ENCODE measurements at places on chromosomes 5 and 9.
A peak's percentile ranks its signal among the peaks of the same experiment; 100 is the strongest.

DNA sequence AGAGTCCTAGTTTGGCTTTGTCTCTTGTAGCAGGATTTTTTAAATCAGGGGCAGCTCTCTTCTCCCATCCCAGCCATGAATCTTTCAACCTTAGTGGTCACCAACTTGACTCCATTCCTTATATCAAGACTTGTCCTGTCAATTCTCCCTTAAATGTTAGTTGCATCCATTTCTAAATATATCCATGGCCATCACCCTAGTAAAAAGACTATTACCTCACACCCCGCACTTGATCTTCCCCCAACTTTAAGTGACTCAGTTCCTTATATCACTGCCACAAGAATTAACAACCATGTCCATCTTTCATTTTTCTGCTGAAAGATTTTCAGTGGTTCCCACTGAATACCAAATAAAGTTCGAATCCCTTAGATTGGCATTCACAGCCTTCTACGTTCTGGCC, 67.0 kb downstream of the STX17 start:
- DNase-seq = no peak

DNA sequence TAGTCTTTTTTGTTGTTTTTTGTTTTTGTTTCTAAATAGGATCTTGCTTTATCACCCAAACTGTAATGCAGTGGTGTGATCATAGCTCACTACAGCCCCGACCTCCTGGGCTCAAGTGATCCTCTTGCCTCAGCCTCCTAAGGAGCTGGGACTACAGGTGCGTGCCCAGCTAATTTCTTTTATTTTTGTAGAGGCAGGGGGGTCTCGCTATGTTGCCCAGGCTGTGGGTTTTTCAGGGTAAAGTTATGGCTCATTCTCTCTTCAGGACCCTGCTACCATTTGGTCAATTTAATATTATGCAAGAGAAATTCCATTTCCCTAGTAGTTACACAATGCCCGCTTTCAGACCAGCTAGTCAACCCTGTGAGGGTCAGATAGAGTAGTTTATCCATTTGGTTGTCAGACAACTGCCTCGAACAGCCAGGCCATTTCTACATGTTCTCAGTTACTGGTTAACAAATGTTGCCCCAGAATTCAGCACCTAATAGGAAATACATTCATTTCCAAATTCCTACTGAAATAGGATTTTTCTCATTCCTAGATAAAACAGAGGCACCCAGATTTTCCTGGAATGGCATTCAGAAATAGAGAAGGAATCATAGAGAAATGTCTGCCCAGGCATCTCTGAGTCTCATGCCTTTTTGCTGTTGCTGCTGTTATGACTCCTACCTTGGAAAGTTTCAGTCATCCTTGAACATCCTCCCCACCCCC, 6.4 kb upstream of the GLIS3 start:
- DNase-seq = no peak

- DNase-seq = no peak
These were observed 16.1 kb downstream of the MEGF10 start for GRCh38 chr5:127306647-127307046.

DNA sequence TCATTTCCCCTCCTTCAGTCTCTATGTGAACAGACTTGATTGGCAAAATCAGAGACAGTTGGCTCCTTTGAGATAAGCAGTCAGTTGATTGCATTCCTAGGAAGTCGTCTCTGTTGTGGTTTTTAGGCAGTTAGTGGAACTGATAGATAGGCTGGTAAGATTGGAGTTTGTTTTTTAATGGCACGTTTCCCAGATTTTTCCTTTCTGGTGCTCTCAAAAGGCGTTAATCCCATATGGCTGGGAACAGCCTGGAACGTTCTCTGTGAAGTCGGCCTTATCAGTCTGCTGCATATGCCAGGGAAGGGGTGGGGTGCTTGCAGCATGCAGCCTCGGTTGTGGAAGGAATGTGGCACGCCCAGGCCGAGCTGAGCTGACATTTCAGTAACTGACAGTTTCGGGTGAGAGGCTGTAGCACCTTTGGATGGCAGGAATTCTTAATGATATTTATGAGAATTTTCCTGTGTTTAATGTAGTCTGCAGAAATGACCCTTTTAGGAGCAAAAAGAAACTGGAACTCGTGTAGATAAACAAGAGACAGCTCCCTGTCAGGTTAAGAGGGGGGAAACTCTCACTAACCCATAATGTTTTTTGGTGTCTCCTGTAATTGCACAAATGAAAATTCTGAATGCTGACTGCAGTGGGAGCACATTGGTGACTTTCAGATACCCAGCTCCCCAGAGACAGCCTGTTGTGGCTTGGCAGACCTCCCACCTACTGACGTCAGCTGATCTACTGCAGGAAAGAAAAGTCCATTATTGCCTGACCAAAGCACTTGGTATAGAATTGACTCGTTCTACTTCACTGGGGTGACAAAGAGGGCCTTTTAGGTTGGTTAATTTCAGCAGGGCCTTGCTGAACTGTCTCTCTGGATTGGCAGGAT, 6.3 kb downstream of the SPTAN1 start:
- DNase-seq = peak; percentile 33

DNA sequence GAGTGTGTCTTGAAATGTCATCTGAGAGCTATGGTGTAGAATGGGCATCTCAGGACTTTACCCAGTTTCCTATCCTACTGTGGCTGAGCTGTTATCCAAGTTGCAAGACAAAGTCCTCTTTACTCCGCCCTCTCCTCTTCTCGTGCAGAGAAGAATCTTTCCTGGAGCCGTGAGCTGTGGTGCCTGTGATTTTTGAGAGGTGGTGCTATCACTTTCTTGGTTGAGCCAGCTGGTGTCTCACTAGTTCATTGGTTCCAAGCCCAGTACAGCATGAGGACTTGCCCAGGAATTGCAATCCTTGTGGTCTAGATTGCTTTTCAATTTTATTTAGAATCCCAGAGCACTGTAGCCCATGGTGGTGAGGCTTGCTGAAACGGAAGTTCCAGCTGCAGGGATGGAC, 2300.3 kb downstream of the MAT2B start:
- no peak for DNase-seq

GRCh38 chr9:11506980-11507379, 894.2 kb upstream of the PTPRD start:
- no peak for DNase-seq

DNA sequence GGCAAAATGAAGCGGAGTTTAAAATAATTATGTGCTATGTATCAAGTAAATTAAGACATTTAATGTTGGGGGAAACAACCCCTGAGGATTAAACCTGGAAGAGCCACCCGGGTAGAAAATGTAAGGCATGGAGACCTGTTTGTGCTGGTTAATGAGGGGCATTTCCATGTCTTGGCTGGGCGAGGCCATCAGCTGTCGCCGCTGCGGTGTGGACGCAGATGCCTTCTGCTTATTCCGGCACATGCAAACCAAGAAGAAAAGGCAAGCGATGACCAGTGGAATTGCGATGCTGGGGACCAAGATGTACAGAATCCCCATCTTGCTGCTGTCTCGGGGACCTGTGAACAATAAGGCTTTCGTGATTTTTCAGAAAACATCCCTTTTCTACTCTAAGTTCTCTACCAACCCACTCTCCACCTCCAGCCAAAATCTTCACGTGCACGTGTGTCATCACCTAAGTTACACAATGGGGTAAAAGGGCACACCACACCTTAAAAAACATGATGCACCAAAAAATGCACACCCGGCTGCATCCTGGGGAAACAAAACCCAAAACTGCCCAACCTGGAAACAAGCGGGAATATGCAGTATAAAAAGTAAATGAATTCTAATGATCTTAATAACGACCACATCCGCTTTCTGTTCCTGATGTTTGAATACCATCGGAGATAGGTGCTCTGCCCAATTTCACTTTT, 223.5 kb downstream of the ROR2 start:
- no peak for DNase-seq

DNA sequence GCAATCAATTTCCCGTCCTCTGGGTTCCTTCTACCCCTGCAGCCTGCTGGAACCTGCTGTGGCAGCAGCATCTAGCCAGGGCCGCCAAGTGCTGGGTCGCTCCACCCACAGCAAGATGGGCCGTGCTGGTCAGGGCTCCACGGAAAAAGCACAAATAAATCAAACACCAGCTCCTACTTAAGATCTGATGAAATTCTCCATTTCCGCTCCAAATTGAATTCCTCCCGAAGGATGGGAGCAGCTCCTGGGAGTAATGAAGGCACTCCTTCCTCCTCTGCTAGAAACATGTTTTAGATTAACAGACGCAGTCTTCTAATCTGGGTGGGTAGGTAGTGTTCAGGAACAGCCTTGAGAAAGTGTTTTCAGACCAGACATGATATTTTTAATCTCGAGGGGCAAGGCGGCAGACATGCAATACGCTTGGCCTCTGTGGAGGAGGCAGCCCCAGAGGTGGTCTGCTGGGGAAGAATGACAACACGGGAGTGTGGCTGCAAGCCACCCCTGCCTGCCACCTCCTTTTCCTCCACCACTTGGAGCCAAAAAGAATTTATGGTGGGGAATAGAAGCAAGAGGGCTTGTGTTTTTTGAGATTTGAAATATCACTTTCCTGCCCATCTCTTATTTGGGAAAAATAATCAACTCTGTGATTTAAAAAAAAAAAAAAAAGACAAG, 194.1 kb downstream of the AOPEP start:
- no peak for DNase-seq

DNA sequence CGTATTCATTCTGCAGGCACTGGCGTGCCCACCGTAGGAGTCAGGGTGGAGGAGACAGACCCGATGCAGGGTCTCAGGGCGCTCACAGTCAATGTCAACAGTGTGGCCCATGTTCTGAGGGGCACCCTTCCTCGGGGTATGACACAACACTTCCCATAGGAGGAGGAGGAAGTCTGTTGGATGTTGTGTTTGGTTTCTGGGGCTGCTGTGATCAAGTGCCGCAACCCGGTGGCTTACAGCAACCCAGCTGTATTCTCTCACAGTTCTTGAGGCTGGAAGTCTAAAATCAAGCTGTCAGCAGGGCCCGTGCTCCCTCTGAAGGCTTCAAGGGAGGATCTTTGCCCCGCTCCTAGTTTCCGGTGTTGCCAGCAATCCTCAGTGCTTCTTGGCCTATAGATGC, 5.6 kb upstream of the HNRNPAB start:
- no peak for DNase-seq

GRCh38 chr9:121861501-121862180, 210.2 kb downstream of the DAB2IP start:
- no peak for DNase-seq

- no peak for DNase-seq
These were observed 9.5 kb downstream of the TOR4A start for GRCh38 chr9:137286975-137287383.

DNA sequence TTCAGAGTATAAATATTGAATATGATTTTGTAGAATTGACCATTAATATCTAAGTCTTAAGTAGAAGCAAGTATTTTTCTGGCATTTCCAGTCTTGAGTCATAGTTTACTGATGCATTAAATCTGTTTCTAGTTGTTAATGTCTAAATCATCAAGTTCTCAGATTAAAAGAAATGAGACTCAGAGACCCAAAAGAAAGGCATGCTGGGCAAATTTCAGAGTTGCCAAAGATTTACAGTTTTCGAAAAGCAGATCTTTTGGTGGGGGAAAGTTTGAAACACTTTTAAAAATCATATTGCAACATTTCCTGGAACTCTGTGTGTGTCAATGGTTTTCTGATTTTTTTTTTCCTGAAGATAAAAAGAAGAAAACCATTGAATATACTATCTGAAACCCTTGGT, 60.9 kb downstream of the ANKRD55 start:
- DNase-seq = no peak

GRCh38 chr5:18397371-18397770, 763.1 kb downstream of the TAF11L14 start:
- DNase-seq = no peak

DNA sequence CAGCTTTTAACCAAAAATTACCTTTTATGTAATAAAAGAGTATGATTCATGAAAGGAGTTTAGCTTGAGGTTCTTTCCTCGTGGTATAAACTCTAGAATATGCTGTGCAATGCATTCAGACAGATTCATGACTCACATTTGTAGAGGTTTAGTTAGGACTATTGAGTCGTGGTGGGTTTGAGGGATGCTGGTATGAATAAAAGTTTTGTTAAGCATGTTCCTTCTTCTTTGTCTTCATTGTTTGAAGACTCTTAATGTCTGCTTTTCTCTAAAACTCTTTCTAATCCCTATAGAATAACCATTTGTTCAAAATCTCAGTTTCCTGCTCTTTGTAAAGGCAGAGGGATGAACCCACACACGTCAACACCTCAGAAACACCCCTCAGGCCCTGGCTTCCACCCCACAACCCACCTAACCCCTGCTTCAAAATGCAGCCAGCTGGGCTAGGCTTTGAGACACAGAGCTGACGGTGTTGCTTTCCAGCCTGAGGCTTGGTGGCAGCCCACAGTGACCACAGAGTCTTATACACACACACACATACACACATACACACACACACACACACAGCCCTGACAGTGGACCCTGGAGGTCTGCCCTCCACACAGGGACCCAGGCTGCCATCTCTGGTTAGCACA, 69.0 kb upstream of the IRX1 start:
- DNase-seq = no peak

DNA sequence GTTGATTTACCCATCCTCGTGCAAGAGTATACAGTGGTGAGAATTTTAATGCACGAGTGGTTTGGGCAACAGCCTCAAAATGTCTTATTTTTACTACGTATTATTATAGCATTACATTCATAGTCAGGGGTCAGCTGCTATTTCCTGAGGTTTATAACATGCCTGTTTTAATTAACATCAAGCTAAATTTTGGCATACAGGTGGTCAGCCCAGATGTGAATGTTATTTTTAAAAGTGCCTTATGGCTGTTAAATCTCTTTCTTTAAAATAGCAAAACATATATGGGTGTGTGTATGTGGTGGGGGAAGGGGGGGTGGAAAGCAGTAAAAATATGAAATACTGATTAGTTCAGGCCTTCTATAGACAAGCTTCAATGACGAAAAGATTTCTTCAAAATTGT, 424.5 kb upstream of the CLINT1 start:
- DNase-seq = no peak

GRCh38 chr5:158640593-158640980, 459.1 kb downstream of the EBF1 start:
- DNase-seq = no peak

- DNase-seq = no peak
These were observed 5.5 kb upstream of the SLC46A2 start for GRCh38 chr9:112896131-112896530.

DNA sequence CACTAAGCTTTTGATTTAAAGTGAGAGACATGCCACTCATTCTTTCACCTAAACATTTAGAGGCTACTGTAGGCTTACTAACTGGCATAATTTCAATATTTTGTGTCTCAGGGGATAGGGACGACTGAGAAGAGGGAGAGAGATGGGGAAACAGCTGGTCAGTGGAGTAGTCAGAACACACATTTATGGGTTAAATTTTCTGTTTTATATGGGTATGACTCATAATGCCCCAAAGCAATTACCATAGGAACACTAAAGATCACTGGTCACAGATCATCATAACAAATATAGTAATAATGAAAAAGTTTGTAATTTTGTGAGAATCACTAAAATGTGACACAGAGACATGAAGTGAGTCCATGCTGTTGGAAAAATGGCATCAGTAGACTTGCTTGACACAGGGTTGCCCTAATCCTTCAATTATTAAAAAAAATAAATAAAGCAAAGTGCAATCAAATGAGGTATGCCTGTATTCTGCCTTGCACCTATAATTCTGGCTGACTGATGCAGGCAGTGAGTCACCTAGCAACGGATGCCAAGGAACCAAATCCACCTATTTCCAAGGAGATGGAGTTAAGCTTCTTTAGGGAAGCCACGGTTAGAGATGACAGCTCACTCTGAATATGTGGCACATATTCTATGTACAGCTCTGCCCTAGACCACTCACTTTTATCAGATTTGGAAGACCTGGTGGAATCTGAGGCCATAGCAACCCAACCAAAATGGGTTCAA, 166.1 kb downstream of the MARCHF11 start:
- no peak for DNase-seq

Data from stimulated activated effector memory CD8-positive, alpha-beta T cell treated with anti-CD3 and anti-CD28 coated beads, Interleukin-12 subunit alpha, Interleukin-12 subunit beta, amount 100 ng/mL, for 72 hours (primary cell).